ENCODE measurements at places on chromosomes 7 and 10.

- DNase-seq, result no peak
Observed at GRCh38 chr10:22681783-22682183, 32.6 kb downstream of the PIP4K2A start.

DNA sequence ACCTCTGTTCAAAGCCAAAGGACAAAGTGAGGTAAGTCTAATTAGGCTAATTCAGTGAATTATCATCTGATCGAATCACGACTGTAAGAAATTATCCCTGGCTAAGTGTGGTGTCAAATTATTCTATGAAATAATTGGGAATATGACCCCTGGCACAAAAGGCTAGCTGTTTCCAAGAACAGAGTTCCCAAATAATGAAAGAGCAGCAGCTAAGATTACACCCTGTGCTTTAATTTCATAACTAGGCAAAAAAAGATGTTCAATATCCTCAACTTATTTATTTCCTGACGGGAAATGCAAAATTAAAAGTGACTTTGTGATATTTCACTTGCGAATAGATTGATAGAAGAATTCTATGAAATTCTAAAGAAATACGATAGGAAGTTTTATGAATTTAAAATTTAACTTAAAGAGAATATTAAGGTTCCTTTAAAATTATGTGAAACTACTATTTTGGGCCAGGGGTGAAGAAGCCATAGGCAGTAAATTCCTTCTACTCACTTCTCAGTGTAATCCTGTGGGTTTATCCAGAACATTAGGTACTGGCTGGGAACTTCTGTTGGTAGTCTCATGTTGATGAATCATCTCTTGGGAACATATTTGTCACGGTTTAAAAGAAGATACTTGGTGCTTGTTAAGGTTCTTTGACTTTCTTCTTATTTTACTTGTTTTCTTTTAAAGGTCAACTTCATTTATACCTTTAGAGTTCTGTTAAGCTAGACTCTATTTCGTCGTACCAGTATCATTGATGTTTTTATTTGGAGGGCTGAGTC lies 148.5 kb downstream of the POLR1F start:
- DNase-seq, result no peak

DNA sequence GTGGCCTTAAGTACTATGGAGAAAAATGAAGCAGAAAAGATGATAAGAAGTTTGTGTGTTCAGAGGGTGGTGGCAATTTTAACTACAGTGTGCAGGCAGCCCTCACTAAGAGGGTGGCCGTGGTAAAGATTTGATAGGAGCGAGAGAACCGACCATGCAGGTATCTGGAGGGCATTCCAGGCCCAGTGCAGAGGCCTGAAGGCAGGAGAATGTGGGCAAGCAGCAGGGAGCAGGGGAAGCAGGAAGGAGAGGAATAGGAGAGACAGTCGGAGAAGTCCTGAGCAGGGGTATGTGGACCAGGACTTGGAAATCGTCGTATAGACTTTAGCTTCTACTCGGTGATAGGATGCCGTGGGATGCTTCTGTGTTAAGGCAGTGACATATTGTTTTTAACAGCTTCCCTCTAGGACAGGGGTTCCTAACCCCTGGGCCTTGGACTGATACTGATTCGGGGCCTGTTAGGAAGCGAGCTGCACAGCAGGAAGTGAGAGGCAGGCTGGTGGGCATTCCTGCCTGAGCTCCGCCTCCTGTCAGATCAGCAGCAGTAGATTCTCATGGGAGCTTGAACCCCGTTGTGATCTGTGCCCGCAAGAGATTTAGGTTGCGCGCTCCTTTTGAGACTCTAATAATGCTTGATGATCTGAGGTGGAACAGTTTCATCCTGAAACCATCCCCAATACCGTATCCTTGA lies 227.2 kb downstream of the CCDC3 start:
- DNase-seq, result no peak

- DNase-seq, result no peak
Observed at GRCh38 chr7:44182827-44183226, 6.4 kb downstream of the GCK start.

DNA sequence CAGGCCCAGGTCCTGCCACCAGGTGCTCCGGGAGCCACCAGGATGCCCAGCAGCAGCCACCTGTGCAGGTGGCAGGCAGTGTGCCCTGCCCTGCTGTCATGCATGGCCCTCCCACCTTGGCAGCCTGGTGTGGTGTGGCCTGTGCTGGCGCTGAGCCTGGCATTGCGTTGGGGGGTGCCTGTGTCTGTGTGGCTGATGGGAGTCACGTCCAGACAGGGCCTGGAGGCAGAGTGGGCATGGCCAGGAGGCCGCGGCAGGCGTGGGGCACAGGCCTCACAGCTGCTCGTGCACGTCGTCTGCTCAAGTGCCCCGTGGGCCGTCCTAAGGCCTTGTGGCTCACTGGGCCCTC lies 8.7 kb downstream of the TTYH3 start:
- no peak for DNase-seq

GRCh38 chr7:134356421-134356936 lies 39.7 kb upstream of the SLC35B4 start:
- DNase-seq, result no peak

Data from AG04449 (cell line).